ENCODE measurements at places on chromosomes 6 and 20.

DNA sequence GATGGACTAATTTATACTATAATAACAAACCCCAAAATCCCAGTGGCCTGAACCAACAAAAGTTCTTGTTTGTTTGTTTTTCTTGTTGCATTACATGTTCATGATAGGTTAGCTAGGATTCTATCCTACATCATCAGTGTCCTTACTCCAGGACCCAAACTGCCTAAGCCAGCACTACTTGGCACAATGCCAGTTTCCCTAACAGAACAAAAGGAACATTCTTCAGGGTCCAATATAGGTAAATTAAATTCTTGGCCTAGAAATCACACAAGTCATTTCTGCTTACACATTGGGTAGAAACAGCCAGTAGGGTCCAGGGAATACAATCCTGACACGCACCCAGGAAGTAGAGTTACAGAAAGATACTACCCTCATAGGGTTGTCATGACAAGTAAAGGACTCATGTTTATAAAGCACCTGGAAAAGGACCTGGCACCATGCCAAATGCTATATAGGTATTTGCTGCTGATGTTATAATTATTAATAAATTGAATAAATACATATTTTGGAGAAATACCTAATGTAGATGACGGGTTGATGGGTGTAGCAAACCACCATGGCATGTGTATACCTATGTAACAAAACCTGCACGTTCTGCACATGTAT, 38.8 kb downstream of the RCAN2 start:
- DNase-seq, result no peak

DNA sequence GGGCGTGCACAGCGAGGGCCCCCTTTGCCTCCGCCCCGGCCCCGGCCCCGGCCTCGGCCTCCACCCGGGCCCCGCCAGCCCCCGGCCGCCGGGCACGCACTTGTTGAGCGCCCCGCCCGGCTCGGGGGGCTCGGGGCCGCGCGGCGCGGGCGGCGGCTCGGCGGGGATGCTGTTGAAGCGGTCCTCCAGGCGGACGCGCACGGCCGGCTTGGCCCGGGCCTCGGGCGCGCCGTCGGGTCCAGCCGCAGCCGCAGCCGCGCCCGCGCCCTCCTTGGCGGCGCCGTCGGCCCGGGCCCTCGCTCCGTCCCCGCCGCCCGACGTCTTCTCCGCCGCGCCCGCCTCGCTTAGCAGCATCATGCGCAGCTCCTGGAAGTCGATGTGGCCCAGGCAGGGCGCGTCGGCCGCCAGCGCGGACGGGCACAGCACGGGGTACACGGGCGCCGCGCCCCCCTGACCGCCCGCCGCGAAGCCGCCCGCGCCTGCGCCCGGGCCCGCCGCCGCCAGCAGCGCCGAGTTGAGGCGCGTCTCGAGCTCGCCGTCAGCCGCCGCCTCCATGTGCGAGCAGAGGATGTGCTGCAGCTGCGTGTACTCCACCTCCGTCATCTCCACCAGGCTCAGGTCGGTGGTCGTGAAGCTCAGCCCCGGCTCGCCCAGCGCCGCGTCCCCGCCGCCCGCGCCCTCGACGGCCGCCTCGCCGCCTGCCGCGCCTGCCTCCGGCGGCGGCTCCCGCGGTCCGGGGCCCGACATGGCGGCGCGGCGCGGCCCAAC, 514 bp downstream of the TCFL5 start:
- peak; percentile 2 for DNase-seq

DNA sequence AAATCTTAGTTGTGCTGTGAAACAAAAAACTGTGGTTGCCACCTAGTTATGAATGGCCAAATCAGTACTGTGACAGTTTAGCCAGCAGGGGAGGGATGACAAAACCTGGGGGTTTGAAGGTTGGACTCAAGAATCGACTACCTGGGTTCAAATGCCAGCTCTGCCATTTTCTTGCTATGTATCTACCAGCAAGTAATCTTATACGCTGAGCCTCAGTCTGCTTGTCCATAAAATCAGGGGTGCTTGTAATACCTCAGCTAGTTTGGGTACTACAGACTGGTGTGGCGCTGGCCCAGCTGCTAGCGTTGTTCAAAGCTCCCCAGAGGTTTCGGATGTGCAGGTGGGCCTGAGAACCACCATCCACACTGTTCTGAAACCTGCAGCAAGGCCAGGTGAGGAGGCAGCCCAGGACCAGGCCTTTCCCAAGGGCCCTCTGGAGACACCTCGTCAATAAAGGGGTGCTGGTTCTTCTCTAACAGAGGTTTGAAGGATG, 40.4 kb downstream of the TRAM2 start:
- no peak for DNase-seq

- no peak for DNase-seq
Observed at GRCh38 chr20:49868538-49868937, 46.8 kb downstream of the SPATA2 start.

DNA sequence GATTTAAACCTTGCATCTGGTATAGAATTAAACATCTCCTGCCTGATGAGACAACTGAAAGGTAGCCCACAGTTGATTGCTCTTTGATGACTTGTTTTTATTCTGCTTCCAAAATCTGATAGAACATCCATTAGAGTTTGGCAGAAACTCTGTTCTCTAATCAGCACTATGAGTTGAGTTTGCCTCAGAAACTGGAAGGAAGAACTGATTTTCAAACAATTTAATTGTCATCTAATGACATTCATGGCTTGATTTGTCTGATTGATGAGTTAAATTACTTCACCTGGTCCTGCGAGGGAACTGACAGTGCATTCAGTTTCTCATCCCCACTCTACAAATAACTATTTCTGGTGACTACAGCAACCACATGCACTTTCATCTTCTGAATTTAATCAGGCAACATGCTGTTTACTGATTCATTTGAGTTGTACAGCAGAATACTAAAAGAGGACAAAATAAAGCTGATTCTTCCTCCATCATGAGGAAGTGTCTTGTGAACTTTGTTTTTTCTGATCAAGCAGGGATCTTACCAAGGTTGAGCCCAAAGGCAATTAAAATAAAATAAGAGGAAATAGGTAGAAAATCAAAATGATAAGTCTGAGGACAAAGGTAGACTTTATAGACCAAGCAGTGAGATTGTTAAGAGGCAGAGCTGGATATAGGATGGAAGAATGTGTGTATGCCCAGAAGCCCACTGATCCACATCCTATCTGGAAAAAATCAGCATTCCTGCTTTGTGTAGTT, 15.7 kb upstream of the MRAP2 start:
- no peak for DNase-seq

- DNase-seq, result peak; percentile 80
Observed at GRCh38 chr6:46961711-46962110, 40.0 kb upstream of the ADGRF5 start.

- peak; percentile 75 for DNase-seq
Observed at GRCh38 chr6:161355696-161356095, 81.8 kb upstream of the AGPAT4 start.

GRCh38 chr6:11179419-11180202, 52.9 kb downstream of the NEDD9 start:
- DNase-seq, result no peak

DNA sequence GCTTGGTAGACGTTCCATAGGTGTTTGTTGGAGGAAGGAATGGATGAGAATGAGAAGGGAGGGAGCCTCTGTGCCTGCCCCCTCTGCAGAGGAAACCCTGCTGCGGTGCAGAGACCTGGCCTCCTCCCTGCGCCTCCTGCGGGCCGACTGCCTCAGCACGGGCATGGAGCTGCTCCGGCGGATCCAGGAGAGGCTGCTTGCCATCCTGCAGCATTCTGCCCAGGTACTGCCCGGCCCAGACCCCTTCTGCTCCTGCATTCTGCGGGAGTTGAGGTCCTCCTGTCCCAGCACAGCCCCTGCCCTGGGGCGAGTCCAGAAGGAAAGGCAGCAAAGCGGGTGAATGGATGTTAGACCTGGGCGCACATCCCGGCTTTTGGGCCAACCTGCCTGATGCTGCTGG, 6.1 kb downstream of the DNPH1 start:
- DNase-seq, result no peak

GRCh38 chr6:152117156-152118133, 310.0 kb downstream of the ESR1 start:
- no peak for DNase-seq

DNA sequence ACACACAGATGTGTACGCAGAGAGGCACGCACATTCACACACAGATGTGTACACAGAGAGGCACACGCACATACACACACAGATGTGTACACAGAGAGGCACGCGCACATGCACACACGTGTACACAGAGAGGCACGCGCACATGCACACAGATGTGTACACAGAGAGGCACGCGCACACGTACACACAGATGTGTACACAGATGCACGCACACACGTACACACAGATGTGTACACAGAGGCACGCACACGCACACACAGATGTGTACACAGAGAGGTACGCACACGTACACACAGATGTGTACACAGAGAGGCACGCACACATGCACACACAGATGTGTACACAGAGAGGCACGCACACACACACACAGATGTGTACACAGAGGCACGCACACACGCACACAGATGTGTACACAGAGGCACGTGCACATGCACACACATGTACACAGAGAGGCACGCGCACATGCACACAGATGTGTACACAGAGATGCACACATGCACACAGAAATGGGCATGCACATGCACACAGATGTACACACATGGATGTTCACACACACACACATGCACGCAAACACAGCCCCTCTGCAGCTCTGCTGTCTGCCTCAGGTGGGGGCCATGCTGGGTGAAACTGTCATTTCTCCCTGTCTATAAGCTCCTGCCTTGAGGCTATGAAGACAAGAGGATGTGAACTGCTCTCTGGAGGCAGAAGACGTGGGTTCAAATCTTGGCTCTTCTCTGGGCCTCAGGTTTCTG, 14.3 kb upstream of the MYT1 start:
- DNase-seq, result no peak

DNA sequence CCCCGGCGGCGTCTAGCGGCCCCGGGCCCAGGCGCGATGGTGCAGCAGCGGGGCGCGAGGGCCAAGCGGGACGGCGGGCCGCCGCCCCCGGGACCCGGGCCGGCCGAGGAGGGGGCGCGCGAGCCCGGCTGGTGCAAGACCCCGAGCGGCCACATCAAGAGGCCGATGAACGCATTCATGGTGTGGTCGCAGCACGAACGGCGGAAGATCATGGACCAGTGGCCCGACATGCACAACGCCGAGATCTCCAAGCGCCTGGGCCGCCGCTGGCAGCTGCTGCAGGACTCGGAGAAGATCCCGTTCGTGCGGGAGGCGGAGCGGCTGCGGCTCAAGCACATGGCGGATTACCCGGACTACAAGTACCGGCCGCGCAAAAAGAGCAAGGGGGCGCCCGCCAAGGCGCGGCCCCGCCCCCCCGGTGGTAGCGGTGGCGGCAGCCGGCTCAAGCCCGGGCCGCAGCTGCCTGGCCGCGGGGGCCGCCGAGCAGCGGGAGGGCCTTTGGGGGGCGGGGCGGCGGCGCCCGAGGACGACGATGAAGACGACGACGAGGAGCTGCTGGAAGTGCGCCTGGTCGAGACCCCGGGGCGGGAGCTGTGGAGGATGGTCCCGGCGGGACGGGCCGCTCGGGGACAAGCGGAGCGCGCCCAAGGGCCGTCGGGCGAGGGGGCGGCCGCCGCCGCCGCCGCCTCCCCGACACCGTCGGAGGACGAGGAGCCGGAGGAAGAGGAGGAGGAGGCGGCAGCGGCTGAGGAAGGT, 715 bp downstream of the SOX12 start:
- DNase-seq, result peak; percentile 29

GRCh38 chr6:81138236-81138635, 614.2 kb downstream of the TENT5A start:
- no peak for DNase-seq

GRCh38 chr20:31868853-31869672, 1.3 kb downstream of the DUSP15 start:
- DNase-seq, result no peak

DNA sequence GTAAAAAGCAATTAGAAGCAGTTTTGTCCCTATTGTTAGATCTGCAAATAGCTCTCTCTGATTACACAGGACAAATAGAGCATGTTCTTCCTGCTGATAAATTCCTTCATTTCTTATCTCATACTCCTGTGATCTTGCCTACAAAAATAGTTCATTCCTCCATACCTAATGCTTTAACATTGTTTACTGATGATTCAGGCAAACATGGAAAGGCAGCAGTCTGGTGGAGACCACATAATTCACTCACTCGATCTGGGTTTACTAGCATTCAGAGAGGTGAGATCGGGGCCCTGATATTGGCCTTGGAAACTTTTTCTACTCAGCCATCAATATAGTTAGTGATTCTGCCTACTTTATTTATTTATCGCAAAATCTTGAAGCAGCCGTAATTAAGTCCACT, 20.2 kb downstream of the HLA-DPA1 start:
- no peak for DNase-seq

DNA sequence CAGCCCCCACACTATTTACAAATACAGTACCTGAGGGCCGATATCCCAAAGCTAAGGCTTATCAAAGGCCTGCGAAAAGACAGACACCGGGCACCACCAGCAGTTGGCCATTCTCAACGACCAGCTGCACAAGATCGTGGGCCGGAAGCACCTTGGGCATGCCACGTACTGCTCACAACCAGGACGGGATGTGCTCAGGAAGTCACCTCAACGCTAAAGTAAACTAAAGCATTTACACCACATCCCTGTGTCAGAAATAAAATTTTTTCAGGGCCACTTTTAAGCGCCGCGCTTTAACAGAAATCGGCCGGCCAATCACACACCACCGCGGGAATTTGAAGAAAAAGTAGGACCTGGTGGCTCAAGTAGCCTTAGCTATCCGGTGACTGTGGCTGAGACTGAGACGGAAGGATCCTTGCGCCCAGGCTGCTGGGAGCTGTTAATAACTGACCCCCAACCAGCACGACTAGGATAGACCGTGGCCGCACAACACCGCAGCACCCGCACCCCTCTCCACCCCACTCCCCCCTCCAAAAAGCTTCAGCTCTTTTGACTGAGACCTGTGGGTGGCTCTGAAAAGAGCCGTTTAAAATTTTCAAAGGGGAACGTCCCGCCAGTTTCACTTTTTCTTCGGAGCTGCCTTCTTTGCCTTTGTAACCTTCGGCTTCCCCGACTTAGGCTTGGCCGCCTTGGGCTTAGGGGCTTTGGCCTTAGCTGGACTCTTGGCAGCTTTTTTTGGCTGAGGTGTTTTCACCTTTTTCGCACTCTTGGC, 131.2 kb upstream of the BTN3A2 start:
- DNase-seq, result peak; percentile 60

GRCh38 chr20:23488470-23488869, 2.4 kb upstream of the CST8 start:
- DNase-seq, result no peak

GRCh38 chr6:1972962-1973361, 272.4 kb downstream of the GMDS start:
- peak; percentile 36 for DNase-seq

GRCh38 chr6:6560909-6561308, 27.6 kb upstream of the LY86 start:
- DNase-seq, result no peak

- no peak for DNase-seq
Observed at GRCh38 chr20:18513208-18513607, 5.5 kb downstream of the SEC23B start.

Data from inflammatory macrophage treated with lipopolysaccharide for 1 hour (primary cell).